ENCODE measurements at places on chromosomes 11 and 22. TPM values are rescaled to one million over a fixed set of nuclear protein-coding genes. Genes with fewer than 3 reads are reported as not detected.

The OR2AG2 gene
- not detected for total RNA-seq

The SMPD1 gene
- 102 TPM for total RNA-seq

The PARVG gene
- total RNA-seq, result 0.27 TPM

The NAALADL1 gene
- not detected for total RNA-seq

The ADM2 gene
- total RNA-seq, result 1.5 TPM

The NRIP3 gene
- total RNA-seq, result 2.9 TPM

The SEPTIN5 gene
- 214 TPM for total RNA-seq

GRCh38 chr22:19397734-19398104 lies 33.8 kb downstream of the HIRA start:
- H3K4me3 ChIP-seq, result no peak overlapping the region
- H3K27ac ChIP-seq, result no peak overlapping the region
- no peak for DNase-seq
- H3K36me3 ChIP-seq, result peaks cover 24% of the 10 kb centered on the region
- no peaks in the 10 kb centered on the region for H3K27me3 ChIP-seq
- H3K4me1 ChIP-seq, result no peaks in the 10 kb centered on the region

DNA sequence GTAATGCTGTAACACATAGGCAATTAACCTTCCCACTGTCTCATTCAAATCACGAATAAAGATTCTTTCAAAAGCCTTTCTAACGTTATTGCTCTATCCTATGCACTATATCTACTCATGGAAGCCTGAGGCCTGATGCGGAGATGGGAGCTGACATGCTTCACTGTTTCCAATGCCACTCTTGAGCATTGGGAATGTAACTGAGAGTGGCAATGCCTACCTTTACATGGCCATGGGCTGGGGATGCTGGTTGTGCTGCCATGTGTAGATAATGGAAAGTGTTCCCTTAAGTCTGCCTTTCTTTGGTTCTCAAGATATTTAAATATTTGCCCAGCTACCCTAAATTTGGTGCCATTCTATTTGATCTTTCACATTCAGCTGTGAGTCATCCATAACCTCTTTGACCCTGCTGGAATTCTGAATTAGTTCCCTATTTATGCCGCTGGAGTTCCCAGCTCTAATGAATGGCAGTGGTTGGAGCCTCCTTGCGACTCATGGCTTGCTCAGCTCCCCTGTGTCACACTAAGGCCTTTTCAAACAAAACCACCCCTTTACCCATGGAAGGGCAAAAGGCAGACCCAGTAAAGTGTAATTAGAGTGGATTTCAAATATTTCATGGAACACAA lies 21.4 kb upstream of the DKK3 start:
- no peaks in the 10 kb centered on the region for H3K36me3 ChIP-seq
- DNase-seq, result no peak
- H3K27ac ChIP-seq, result no peak overlapping the region

GRCh38 chr11:103808252-103808651 lies 228.2 kb upstream of the DDI1 start:
- no peak overlapping the region for H3K4me3 ChIP-seq
- no peaks in the 10 kb centered on the region for H3K36me3 ChIP-seq

DNA sequence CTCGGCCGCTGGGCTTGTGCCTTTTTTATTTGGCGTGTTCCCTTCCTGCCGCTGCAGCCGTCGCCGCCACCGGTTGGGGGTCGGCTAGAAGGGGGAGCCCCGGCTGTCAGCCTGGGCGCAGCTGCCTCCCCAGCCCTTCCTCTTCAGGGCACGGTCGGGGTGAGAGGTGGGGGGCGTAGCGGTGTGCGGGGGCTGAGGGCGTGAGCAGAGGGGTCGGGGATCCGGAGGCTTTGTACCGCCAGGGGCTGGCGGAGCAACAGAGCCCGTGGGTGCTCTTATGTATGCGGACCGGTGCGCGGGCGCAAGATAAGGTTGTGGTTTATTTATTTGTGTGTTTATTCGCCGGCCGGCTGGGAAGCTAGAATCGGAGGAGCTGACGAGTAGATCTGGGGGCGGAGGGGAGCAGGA lies 477 bp downstream of the ZBTB16 start:
- peaks cover 32% of the 10 kb centered on the region for H3K27me3 ChIP-seq
- H3K27ac ChIP-seq, result peak overlapping the region; percentile 71
- no peak for DNase-seq
- peaks cover 29% of the 10 kb centered on the region for H3K4me1 ChIP-seq
- peaks cover 18% of the 10 kb centered on the region for H3K36me3 ChIP-seq

DNA sequence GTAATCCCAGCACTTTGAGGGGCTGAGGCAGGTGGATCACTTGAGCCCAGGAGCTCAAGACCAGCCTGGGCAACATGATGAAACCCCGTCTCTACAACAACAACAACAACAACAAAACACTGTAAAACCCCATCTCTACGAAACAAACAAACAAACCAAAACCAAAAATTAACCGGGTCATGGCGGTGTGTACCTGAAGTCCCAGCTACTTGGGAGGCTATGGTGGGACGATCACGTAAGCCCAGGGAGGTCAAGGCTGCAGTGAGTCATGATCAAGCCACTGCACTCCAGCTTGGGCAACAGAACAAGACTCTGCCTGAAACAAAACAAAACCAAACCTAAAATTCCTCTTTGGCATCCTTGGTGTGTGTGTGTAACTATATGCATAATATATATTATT lies 7.0 kb upstream of the POLA2 start:
- no peaks in the 10 kb centered on the region for H3K36me3 ChIP-seq
- no peak for DNase-seq
- no peak overlapping the region for H3K4me3 ChIP-seq
- peaks cover 3% of the 10 kb centered on the region for H3K27me3 ChIP-seq
- H3K4me1 ChIP-seq, result no peaks in the 10 kb centered on the region
- H3K27ac ChIP-seq, result no peak overlapping the region

GRCh38 chr22:46297151-46297812 lies 612 bp downstream of the GTSE1 start:
- peaks cover 5% of the 10 kb centered on the region for H3K36me3 ChIP-seq
- H3K27ac ChIP-seq, result peak overlapping the region; percentile 76
- DNase-seq, result peak; percentile 84

- H3K27ac ChIP-seq, result peak overlapping the region; percentile 97
- peak overlapping the region; percentile 94 for H3K4me3 ChIP-seq
- peaks cover 41% of the 10 kb centered on the region for H3K4me1 ChIP-seq
- peaks cover 26% of the 10 kb centered on the region for H3K36me3 ChIP-seq
- no peaks in the 10 kb centered on the region for H3K27me3 ChIP-seq
Observed at GRCh38 chr22:18078329-18079041, 695 bp downstream of the PEX26 start.

DNA sequence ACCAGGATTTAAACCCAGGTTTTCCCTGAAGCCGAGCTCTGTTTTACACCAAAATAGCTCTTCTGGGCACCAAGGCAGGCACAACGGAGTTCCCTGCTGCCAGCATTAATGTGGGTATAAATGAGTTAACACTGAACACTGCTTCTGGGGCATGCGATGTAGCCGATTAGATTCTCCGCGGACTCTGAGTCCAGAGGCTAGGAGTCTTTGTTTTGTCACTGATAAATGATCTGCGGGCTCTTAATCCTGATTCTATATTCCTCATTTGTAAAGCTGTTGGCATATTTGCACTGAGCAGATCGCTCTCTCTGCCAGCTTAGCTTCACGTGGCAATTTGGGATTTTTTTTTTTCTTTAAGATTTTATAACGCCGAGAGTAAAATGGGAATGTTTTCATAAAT lies 16.8 kb upstream of the LDLRAD3 start:
- DNase-seq, result no peak
- peaks cover 2% of the 10 kb centered on the region for H3K27me3 ChIP-seq
- H3K4me3 ChIP-seq, result no peak overlapping the region

DNA sequence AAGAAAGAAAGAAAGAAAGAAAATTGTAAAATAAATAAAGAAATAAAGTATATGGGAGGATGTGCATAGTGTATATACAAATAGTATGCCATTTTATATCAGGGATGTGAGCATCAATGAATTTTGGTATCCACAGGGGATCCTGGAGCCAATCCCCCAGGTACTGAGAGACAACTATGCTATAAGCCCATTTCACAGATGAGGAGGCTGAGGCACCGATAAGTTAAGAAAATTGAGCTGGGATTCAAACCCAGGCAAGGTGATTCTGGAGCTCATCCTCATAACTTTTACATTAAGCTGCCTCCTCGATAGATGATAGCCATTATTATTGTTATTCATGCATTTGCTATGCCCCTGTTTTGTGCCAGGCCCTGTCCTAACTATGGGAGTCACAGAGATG lies 47.0 kb upstream of the ACCSL start:
- H3K36me3 ChIP-seq, result no peaks in the 10 kb centered on the region
- H3K4me3 ChIP-seq, result no peak overlapping the region
- H3K27ac ChIP-seq, result no peak overlapping the region
- peaks cover 4% of the 10 kb centered on the region for H3K4me1 ChIP-seq
- peaks cover 10% of the 10 kb centered on the region for H3K27me3 ChIP-seq

DNA sequence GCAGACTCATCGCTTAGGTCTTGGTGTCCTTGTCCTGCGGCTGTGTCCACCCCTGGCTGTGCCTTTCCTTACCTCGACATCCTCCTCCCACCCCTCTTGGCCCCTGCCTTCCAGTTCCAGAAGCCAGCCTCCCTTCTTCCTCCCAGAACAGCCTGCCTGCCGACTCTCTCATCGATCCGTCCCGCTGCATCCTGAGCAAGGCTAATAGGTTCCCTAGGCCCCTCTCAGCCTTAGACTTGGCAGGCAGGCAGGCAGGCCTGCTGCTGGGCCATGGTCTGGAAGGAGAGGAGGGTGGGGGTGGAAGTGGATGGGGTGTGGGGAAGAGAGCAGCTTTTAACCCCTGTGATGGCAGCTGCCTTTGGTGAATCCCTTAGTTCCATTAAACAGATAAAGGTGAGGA lies 196.7 kb upstream of the TBCEL start:
- H3K36me3 ChIP-seq, result no peaks in the 10 kb centered on the region
- no peak overlapping the region for H3K4me3 ChIP-seq
- DNase-seq, result no peak

- H3K36me3 ChIP-seq, result no peaks in the 10 kb centered on the region
- H3K4me3 ChIP-seq, result peak overlapping the region; percentile 60
- peaks cover 11% of the 10 kb centered on the region for H3K4me1 ChIP-seq
- DNase-seq, result no peak
- peaks cover 8% of the 10 kb centered on the region for H3K27me3 ChIP-seq
- no peak overlapping the region for H3K27ac ChIP-seq
Observed at GRCh38 chr22:17198170-17199002, 20.8 kb downstream of the ADA2 start.

GRCh38 chr11:12240677-12241076 lies 130.3 kb downstream of the MICAL2 start:
- DNase-seq, result no peak
- H3K4me1 ChIP-seq, result peaks cover 43% of the 10 kb centered on the region
- peak overlapping the region; percentile 22 for H3K27ac ChIP-seq

GRCh38 chr22:50148991-50149721 lies 21.4 kb upstream of the PANX2 start:
- peak; percentile 80 for DNase-seq
- peaks cover 6% of the 10 kb centered on the region for H3K27me3 ChIP-seq
- no peaks in the 10 kb centered on the region for H3K36me3 ChIP-seq

DNA sequence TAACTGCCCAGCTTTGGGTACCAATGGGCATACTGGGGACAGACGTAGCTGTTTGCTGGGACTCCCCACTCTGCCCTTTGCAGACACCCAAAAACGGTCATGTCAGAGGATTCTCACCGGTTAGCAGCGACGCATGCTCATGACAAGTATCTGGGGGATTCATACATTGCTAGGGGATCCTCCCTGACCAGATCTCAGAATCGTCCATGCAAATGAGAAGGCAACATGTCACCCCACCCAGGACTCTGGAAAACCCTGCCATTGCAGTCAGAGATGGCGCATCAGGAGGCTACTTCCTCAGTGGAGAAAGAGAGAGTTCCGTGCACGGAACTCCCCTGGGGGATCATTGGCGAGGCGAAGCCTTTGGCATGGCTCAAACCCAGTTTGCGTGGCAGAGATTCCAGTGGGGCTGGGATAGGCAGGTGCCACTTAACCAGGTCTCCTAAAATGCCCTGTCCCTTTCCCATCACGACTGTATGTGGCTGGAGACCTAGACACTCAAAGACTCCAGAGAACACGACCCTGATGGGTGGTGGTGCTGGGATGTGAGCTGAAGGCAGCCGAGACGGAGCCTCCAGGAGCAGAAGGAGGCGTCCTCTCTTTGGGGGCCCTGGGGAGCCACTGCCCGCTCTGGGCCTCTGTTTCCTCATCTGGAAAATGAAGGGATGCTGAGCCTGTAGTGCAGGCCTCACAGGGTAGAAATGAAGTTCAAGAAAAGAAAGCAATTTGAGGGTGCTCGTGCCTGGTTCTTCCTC lies 4.9 kb downstream of the RGL4 start:
- H3K27ac ChIP-seq, result no peak overlapping the region
- peaks cover 3% of the 10 kb centered on the region for H3K4me1 ChIP-seq
- no peaks in the 10 kb centered on the region for H3K27me3 ChIP-seq
- peaks cover 27% of the 10 kb centered on the region for H3K36me3 ChIP-seq

GRCh38 chr11:7514099-7514591 lies 346 bp downstream of the PPFIBP2 start:
- peaks cover 3% of the 10 kb centered on the region for H3K27me3 ChIP-seq
- peak overlapping the region; percentile 85 for H3K4me3 ChIP-seq
- peaks cover 23% of the 10 kb centered on the region for H3K4me1 ChIP-seq
- DNase-seq, result no peak
- no peaks in the 10 kb centered on the region for H3K36me3 ChIP-seq

DNA sequence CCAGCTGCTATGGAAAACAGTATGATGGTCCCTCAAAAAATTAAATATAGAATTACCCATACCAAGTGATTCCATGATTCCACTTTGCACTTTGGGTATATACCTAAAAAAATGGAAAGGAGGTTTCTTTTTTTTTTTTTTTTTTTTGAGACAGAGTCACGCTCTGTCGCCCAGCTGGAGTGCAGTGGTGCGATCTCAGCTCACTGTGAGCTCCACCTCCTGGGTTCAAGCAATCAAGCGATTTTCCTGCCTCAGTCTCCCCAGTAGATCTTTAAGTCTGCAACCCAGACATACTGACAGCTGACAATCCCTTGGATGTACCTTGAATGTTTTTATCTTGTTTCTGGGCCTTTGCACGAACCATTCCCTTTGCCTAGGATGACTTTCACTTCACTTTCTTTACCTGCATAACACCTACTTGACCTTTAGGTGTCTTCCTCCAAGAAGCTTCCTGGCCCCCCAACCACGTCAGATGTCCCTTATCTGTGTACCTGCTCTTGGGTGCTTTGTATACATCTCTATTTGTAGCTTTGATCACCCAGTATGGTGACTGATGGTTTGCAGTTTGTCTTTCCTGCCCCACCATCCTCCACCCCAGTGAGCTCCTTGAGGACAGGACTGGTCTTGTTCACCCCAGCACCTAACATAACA lies 11.6 kb downstream of the UCP3 start:
- no peaks in the 10 kb centered on the region for H3K36me3 ChIP-seq
- H3K27ac ChIP-seq, result no peak overlapping the region
- no peaks in the 10 kb centered on the region for H3K27me3 ChIP-seq
- DNase-seq, result no peak
- no peaks in the 10 kb centered on the region for H3K4me1 ChIP-seq

GRCh38 chr11:80925321-80925720 lies 1484.5 kb upstream of the TENM4 start:
- no peak for DNase-seq
- no peak overlapping the region for H3K4me3 ChIP-seq

GRCh38 chr11:123107945-123108495 lies 46.1 kb upstream of the HSPA8 start:
- H3K4me1 ChIP-seq, result peaks cover 12% of the 10 kb centered on the region
- no peaks in the 10 kb centered on the region for H3K27me3 ChIP-seq
- H3K4me3 ChIP-seq, result no peak overlapping the region
- no peaks in the 10 kb centered on the region for H3K36me3 ChIP-seq
- H3K27ac ChIP-seq, result no peak overlapping the region

GRCh38 chr11:60935676-60936442 lies 11.6 kb downstream of the TMEM132A start:
- H3K4me3 ChIP-seq, result no peak overlapping the region
- peaks cover 4% of the 10 kb centered on the region for H3K36me3 ChIP-seq
- no peak for DNase-seq
- H3K27ac ChIP-seq, result no peak overlapping the region
